ENCODE measurements at places on chromosomes 5 and 9.

DNA sequence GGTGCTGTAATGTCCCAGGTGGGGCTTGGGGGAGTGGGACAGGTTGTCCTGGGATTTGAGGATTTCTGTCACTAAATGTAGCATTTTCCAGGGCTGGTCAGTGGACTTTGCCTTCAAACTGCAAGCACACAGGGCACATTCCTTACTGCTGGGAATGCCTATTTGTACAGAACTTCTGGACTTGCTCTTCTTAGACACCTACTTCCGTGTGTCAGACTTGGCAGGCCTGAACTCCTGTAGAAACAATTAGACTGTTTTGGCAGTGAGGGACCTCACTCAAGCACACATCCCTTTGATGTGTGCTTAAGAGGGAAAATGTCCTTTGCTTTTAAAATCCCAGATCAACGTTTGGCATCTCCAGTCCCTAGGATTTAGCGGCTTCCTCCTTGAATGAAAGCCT is 192.2 kb downstream of the PAPPA start:
- no peak for DNase-seq

- no peak for DNase-seq
These were observed 293.2 kb upstream of the CLINT1 start for GRCh38 chr5:158152136-158152535.

DNA sequence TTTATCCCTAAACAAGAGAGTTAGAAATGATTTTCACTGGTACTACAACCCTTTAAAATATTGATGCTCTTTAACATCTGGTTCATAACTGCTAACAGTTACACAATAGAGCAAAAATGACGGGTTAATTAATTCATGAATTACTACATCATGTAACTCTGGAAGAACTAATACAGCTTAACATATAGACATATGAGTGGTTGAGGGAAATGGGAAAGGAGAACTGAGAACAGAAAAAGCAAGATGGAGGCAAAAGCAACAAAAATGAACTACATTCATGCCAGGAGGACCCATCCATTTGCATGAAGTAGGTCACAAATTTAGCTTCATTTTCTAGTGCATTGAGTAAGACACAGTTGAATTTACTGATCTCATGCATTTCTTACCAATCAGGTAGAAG is 61.8 kb downstream of the C9 start:
- no peak for DNase-seq

DNA sequence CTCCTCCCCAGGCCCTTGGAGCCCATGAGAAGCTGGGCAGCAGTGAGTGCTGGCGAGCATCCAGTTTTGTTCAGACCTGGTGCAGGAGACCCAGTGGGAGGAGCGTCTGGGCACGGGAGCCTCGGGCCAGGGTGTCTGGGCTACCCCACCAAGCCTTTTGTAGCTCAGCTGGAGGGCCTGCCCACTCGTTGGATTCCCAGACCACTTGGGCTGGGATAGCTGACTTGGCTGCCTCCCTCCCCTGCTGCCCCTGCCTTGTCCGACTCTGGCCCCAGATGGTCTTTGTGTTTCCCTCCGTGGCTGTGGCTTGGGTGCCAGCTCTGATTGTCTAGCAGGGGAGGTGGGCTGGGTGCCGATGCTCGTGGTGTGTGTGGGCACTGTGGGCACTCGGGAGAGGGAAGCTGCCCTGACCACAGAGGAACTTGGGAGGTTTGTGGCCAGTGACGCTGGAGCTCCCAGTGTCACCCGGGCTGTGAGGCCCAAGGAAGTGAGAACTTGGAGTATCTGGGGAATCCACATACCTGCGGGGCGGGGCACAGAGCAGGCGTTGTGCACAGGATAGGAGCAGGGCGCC is 47.3 kb downstream of the WNK2 start:
- DNase-seq: no peak

- no peak for DNase-seq
These were observed 13.3 kb upstream of the RNF130 start for GRCh38 chr5:180084638-180085561.

GRCh38 chr5:133564921-133565565 is 47.3 kb downstream of the FSTL4 start:
- no peak for DNase-seq

DNA sequence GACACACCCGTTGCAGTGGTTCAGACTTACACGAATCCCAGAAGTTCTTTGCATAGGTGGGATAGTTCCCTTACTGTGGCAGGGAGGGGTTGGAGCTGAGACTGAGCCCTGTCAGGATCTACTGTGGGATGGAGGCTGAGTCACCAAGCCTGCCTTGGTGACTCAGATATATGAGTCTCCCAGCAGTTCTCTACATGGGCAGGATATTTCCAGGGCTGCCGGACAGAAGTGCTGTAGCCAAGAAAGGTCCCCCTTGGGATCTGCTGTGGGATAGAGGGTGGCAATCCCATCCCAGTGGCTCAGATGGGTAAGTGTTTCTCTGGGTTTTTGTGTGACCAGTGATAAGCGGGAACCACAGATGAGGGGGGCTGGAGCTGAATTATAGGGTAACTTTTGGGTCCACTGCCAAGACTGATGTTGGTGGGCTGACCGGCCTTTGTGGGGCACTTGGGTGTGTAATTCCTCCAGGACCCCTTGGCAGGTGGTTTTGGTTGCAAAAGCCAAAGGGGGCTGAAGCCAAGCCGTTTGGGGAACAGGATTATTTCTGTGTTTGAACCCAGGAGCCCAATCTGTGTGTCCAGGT is 18.7 kb downstream of the XRCC4 start:
- DNase-seq: peak; percentile 58

GRCh38 chr5:149497357-149497756 is 53.9 kb downstream of the CSNK1A1 start:
- DNase-seq: peak; percentile 86

DNA sequence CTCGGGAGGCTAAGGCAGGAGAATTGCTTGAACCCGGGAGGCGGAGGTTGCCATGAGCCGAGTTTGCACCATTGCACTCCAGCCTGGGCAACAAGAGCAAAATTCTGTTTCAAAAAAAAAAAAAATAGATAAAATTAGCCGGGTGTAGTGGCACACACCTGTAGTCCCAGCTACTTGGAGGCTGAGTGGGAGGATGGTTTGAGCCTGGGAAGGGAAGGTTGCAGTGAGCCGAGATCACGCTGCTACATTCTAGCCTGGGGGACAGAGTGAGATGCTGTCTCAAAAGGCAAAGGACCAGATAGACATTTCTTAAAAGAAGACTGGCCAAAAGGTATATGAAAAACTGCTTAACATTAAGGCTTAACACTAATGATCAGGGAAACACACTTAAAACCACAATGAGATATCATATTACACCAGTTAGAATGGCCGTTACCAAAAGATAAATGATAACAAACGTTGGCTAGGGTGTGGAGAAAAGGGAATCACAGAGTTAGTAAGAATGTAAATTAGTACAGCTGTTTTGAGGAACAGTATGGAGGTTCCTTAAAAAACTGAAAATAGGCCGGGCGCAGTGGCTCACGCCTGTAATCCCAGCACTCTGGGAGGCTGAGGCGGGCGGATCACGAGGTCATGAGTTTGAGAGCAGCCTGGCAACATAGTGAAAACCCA is 10.1 kb upstream of the MARVELD2 start:
- DNase-seq: no peak

- no peak for DNase-seq
These were observed 2.1 kb upstream of the PSIP1 start for GRCh38 chr9:15512889-15513288.

DNA sequence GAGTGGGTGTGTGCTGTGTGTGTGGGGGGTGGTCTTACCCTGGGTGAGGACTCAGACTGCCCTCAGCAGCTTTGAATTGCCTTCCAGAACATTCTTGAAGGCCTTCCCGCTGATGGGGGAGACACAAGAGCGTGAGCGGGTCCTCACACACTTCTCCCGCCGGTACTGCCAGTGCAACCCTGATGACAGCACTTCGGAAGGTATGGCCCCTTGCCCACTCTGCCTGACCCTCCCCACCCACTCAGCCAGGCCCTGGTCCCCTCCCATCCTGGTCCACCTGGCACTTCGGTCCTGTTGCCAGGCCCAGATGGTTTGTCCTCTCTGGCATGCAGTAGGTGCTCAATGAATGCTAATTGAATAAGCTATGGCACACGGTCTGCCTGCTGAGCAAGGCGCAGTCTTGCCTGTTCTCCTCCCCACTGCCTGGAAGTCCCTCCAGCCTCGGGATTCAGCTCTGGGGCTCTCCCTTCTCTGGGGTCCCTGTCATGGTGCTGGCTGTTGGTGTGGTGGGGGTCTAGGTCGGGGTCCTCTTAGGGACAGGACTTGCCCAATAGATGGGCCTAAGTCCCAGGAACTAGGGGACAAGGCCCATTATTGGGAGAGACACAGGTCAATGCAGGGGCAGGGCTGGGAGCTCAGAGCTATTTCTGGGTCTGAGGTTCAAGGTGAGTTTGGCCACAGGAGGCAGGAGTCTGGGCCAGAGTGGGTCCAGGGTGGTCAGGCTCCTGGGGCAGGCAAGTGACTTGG is 26.4 kb downstream of the PSD2 start:
- DNase-seq: no peak

DNA sequence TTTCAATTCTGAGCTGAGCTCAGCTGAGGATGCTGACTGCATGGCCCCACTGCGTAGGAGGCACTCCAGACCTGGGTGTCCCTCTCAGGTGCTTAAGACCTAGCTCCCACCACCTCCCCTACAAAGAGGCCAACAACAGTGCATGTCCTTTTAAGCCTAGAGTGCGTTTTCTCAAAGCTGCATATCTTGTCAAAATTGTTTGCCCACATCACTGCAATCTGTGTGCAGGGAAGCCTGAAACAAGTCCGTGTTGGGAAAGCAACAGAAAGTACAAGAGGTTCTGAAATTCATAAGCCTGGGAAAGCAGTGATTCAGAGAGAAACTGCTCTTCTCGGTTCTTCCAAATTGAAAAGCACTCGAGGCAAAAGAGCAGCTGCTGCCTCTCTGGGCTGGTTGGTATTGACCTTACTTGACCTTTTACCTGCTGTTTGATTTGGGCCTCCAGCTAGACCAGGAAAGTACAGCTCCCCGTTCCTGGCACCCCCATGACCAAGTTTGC is 238.4 kb downstream of the NR2F1-AS1 start:
- DNase-seq: no peak

DNA sequence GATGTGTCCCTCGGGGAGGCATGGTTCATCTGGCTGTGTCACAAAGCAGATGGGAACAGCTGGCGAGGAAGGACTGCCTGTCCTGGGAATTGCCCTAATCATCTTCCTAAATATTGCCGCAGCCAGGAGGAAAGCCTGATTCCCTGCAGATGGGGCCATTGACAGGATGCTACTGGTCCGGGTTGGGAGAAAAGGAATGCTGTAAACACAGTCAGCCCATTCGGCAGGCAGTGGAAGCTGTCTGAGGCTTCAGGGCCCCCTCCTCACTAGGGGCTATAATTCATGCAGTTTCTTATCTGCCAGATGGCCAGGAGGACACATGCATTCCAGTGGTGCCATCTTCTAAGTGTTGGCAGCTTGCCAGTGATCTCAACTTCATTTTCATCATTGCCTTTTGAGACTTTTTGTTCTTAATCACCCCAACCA is 110.3 kb downstream of the KCNIP1 start:
- DNase-seq: no peak

GRCh38 chr9:16821344-16821743 is 49.1 kb downstream of the BNC2 start:
- no peak for DNase-seq

DNA sequence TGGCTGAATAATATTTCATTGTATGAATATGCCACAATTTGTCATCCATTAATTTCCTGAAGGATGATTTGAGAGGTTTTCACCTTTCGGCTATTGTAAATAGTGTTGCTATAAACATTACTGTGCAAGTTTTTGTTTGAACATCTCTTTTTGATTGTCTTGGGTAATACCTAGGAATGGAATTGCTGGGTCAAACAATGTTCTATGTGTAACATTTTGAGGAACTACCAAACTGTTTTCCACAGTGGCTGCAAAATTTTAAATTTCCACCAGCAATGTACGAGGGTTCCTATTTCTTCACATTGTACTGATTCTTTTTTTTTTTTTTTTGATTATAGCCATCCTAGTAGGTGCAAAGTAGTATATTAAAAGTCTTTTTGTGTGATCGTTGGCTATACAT is 63.8 kb upstream of the ANKH start:
- DNase-seq: no peak

GRCh38 chr5:99586878-99587277 is 658.1 kb upstream of the CHD1 start:
- no peak for DNase-seq

DNA sequence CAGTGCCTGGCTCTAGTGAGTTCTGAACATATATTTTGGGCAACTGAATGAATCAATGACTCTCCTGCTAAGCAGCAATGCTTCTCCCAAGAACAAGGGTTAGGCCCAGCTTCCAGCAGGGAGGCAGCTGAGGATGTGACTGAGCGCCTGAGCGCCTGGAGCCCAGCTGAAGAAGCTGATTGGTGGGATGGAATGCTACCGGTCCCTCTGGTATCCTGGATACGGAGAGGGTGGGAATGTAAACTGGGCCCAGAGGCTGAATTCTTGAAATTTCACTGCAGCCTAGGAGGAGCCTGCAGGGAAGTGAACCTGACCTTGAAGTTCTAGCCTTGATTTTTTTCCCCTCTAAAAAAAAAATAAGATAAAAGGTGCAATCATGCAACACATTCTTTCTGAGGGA is 43.2 kb downstream of the WWC1 start:
- peak; percentile 60 for DNase-seq

- no peak for DNase-seq
These were observed at the start of gene TRIM7 for GRCh38 chr5:181204826-181205760. Gene TRIM7, minus strand, starts transcription at chr5:181205196. Its CDS starts 86 bp downstream, at chr5:181205110.

DNA sequence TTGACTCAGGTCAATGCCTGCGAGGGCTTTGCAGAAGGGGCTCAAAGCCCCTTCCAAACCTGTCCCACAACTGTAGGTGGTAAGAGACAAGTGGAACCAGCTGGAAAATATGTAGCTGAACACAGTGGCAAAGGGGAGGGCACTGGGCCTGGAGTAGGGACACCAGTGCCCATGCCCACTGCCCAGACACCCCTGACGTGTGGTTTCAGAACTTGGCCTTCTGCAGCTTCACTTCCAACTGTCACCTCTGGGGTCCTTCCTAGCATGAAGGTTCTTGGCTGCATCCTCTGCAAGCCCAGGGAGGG is 233.1 kb upstream of the IRX1 start:
- DNase-seq: no peak

DNA sequence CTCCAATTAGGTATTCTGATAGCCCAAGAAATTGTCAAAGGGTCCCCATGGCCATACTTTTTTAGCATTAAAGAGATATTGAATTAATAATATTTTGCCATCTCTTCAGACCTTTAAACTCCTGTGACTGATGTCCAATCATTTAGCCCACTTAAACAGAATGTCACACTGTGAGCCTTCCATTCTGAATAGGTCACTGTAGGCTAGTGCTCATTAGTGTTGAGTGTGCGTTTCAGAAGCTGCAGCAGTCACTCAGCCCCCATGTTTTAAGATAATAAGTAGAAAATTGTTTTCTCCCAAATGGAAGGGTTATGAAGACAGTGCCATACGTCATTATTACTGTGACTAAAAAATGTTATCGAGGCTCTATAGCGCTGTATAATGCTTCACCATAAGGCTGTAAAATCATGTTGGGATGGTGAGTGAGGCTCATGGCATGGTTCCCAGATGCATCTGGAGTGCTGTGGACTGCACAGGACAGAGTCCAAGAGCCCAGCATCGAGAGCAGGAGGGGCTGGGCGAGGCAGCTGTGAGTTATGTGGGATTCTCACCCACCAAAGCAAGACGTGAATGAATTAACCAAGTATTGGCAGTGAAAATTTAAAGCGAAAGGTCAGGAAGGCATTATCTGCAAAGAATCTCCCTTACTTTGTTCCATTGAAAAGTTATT is 2112.9 kb upstream of the WWC1 start:
- DNase-seq: no peak
